ENCODE measurements at places on chromosomes 4 and X.

GRCh38 chr4:31104043-31104442, 383.9 kb downstream of the PCDH7 start:
- no peak for DNase-seq

GRCh38 chrX:96407072-96407471, 277.6 kb upstream of the DIAPH2 start:
- DNase-seq = no peak

DNA sequence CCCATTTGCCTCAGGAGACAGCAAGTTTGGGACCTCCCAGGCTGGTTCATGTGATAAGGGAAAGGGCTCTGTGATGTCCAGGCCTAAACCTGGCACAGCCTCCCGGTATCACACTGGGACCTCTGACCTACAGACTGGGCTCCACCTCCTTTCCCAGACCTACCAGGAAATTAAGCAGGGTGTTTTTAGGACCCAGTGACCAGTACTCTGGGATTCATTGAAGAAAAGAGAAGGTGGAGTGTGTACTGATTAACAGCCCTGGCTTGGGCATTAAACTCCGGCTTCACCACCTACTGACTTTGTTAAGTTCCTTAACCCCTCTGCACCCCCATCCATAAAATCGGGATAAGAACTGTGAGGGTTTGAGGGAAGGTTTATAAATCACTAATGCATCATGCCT, 28.6 kb downstream of the ASB9 start:
- no peak for DNase-seq

DNA sequence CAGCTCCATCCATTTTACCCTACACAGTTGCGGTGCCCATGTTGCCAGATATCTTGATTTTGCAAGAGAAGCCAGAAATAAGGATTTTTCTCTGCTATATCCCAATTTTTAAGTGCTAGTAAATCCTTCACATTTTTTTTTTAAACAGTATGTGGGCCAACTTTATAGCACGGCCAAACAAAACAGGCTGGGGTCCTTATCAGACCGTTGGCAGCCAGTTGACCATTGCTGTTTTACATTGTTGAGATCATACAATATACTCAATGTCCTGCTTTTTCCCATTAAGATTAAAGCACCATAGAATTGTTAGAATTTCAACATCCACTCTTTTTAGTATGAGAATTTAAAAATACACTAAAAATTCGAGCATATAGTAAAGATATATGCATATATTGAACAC, 150.9 kb downstream of the SPCS3 start:
- no peak for DNase-seq

DNA sequence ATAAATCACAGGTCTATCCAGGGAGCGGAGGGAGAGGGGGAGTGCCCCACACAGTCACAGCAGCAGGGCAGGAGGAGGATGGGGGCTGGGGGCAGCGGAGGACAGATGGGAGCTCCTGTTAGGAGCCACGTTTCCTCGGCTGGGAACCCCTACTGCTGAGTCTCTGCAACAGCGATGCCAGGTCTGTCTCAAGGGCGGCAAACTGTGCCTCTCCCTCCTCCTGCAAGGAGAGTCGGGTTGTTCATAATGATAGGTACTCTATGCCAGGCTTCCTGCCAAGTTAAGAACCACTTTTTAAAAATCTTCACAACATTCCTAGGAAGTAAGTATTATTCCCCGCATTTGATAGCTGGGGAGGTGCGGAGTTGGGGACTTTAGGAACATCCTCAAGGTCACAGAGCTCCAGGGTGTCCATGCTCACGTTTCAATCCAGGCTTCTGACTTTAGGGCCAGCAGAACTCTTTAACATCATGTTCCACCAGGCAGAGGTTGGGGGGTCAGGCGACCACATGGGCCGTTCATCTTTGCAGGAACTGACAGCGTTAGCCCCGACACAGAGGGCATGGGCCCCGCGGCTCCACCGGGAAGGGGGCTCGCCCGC, 98.3 kb upstream of the MAML3 start:
- DNase-seq = no peak

DNA sequence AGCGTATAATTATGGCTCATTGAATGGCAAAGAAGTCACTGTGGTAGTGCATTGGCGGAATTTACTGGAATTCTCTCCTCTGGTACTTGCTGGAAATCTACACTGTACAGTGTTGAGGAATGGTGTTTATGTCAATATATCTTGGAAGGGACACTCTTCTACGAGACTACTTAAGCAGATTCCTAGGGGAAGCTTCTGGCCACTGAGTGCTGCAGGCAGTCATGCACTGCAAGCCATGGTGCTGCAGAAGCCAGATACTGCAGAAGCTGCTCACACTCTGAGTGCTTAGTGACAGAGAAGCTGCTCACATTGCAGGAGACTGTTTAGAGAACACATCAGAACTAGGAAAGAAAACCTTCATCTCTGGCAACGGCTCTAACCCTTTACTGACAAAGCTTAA, 725.0 kb downstream of the CCSER1 start:
- DNase-seq = no peak

DNA sequence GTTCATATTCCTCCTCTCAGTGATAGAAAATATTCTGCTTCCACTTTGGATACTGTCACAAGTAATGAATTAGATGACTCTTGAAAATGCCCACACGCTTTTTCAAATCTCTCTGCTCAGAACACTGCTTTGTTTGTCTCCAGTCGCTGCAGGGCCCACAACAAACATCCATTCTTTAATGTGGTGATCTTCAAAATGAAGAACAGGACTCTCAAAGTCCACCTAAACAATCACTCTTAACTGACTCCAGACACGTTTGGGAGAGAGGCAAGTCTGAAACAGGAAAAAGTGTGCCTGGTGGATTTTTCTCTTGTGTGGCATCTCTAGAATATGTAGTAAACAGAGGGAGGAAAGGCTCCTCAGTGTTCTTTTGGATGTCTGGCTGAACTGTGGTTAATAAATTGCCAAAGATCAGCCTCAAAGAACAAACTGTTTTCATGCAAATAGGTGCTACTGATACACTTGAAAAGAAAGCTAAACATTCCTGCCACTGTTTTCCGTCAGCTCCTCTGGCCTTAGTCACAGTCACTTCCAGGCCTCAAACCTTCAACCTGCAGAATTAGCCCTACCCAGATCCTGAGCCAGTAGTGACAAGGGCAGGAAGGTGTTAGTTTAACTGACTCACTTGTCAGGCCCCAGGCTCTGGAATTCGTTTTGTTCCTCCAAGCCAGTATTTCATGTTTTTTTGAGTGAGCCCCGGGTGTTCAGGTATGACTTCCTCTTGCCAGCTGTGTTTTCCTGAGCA, 259.6 kb upstream of the GPC4 start:
- DNase-seq = no peak

GRCh38 chrX:100850317-100850716, 23.8 kb downstream of the NOX1 start:
- no peak for DNase-seq

GRCh38 chrX:2224161-2224560, 276.6 kb downstream of the DHRSX start:
- DNase-seq = no peak

GRCh38 chrX:135060697-135061096, 8.8 kb upstream of the RTL8A start:
- DNase-seq = no peak

DNA sequence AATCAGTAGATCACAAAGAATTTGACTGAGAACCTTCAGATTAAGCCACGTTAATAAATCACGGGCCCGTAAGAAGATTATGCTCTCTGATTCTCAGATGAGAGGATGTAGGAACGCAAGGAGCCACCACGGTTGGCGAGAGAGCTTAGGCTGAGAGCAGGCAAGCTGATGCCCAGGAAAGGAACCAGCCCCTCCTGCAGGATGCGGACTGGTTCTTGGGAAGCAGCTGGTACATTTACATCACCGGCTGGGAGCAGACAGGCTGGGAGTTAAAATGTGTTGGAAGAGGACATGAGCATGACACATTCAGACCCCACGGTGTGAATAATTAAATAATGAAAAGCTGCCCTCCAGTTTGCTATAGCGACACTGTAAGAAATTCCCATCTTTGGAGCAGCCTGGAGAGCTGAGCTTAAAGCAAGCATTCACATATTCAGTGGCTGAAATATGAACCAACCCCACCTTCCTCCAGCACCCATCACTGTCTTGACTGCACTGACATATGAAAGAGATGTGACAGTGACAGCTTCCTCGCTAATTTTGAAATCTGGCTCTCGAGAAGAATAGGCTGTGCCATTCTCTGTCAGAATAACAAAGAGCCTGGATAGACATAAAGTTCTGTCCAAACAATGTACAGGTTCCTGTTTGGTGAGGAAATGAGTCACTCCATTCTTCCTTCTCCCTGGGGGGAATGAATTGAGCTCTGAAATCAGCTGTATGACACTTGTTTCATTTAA, 33.1 kb downstream of the LNX1 start:
- no peak for DNase-seq

GRCh38 chr4:121479808-121480207, 99.0 kb upstream of the QRFPR start:
- DNase-seq = no peak

- DNase-seq = no peak
Measured at GRCh38 chr4:132114885-132115284, 1034.2 kb upstream of the PCDH10 start.

DNA sequence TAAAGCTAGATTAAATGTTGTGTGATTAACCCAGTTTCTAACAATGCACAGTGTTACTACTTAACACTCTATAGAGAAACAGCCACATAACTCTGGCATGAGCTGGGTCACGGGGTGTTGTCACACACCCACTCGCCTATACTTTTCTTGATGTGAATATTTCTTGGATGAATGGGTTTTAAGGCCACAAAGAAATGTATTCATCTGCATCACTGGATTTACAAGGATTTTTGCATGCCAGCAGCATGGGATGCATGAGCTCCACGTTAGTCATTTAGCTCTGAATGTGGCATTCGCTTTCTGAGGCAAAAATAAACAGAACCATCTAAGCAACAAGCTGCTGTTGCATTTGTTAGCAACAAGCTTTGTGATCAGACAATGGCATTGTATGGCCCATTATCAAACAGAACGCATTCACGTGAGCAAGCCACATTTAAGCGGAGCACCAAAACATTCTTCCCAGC, 89.7 kb downstream of the LRP2BP start:
- no peak for DNase-seq

GRCh38 chr4:3013839-3014350, 50.5 kb downstream of the GRK4 start:
- DNase-seq = no peak

GRCh38 chr4:9999956-10000561, 21.2 kb downstream of the SLC2A9 start:
- no peak for DNase-seq

DNA sequence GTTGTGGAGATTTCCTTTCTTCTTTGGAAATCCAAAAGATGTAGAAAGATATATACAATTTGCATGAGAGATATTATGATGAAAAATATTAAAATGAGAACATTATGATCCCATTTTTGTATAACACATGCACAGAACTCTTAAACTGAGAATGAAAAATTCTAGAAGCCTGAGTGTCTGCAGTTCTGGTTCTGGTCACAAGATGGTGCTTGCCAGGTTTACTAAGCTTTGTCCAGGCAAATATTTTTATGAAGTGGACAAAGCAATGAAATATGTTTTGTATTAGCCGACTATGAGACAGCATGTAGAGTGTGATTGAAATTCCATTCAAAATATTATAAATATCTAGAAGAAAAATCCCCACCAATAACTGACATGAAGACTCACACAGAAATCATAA, 2.2 kb downstream of the PWWP3B start:
- DNase-seq = no peak

DNA sequence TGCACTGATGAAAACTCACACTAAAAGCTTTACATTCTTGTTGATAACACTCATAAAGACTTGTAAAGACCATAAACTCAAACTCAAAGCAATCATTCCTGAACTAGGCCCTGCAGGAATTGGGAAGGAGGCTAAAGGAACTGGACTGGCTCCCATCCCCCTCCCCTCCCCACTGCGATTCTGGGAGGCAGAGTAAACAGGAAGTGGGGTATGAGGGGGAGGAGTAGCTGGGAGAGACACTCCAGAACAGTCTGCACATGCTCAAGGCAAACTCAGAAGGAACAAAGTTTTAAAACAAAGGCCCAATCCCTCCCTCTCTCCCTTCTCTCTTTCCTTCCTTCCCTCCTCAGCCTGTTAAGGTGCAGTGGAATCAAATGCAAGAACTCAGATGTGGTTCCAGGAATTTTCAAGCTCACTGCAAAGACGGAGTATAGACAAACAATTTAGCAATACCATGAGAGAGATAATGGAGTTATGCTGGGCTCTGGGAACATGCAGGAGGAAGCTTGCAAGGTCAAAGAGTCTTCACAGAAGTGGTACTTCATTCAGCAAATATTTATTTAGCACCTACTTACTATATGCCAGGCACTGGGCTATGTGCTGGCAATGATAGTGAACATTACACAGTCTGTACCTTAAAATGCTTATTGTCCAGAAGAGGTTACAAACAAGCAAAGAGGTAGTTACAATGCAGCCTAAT, 15.9 kb downstream of the MID1IP1 start:
- DNase-seq = no peak

DNA sequence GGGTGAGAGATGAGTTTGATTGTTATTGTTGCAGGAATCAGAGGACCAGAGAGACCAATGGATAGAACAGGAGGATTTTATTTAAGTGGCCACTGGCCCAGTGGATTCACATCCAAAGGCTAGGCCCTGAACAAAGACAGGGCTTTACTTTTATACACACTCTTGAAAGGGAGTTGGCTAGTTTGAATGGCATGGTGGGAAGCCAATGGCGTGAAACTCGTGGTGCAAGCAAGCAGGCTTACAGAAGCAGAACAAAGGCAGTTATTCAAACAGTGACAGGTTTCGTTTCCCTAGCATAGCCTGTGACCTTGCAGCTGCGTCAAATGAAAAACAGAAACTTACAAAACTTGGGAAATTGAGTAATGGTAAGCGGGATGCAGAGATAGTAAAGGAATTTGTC, 110.2 kb upstream of the PRDX4 start:
- no peak for DNase-seq

DNA sequence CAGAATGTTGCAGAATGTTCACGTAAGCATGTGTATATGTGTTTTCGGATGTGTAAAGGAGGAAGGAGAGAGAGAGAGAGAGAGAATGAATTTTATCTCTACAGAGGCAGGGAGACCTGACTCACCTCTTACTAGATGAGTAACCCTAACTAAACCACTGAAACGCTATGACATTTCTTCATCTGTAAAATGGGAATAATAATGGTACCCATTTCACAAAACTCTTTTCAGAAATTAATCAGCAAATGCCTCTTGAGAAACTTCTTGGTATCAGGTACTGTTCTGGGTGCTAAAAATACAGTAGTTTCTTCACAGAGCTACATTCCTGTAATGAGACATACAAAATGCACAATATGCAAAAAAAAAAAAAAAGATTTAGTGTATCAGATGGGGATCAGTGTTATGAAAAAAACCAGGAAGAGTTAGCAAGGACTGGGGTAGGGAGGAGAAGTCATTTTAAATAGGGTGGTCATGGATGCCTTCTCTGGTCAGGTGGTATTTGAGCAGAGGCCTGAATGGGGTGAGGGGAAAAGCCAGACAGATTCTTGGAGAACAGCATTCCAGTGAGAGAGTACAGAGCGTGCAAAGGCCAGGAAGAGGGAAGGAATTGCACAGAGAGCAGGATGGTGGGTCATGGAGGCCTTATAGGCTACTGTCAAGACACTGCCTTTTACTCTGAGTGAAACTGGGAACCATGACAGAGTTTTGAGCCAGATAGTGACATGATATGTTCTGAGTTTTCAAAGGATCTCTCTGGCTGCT, 84.9 kb upstream of the SPANXB1 start:
- no peak for DNase-seq

GRCh38 chrX:30220661-30221060, 5.3 kb downstream of the MAGEB2 start:
- no peak for DNase-seq
